ENCODE measurements at places on chromosomes 4 and X.

GRCh38 chr4:110208419-110208818, 10.0 kb upstream of the ELOVL6 start:
- no peak for DNase-seq

DNA sequence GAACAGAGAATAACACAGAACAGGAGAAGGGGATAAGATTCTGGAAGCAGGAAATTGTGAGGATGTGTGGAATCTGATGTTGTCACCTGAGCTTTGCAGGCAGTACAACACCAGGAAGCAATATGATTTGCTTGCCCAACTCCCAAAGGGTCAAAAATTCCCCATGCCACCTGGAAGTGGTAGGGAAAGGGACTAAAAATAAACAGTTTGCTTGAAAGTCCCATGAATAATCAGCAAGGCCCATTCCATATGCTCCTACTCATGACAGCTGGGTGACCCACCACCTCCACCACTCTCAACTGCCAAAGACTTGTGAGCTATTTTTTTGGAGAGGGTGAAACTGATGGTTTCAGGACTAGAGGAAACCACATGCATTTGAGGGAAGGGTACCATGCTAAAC, 168.4 kb downstream of the KCNIP4 start:
- no peak for DNase-seq

GRCh38 chr4:24497221-24497620, 87.1 kb downstream of the DHX15 start:
- no peak for DNase-seq

GRCh38 chr4:99998062-99998867, 48.2 kb upstream of the H2AZ1 start:
- peak; percentile 9 for DNase-seq

- no peak for DNase-seq
These were observed 772 bp upstream of the WNK3 start for GRCh38 chrX:54358424-54359211.

DNA sequence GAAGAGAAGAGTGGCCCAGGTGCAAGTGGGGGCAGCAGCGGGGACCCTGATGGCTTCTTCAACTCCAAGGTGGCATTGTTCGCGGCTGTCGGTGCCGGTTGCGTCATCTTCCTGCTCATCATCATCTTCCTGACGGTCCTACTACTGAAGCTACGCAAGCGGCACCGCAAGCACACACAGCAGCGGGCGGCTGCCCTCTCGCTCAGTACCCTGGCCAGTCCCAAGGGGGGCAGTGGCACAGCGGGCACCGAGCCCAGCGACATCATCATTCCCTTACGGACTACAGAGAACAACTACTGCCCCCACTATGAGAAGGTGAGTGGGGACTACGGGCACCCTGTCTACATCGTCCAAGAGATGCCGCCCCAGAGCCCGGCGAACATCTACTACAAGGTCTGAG, 11.4 kb downstream of the EFNB1 start:
- DNase-seq = no peak

DNA sequence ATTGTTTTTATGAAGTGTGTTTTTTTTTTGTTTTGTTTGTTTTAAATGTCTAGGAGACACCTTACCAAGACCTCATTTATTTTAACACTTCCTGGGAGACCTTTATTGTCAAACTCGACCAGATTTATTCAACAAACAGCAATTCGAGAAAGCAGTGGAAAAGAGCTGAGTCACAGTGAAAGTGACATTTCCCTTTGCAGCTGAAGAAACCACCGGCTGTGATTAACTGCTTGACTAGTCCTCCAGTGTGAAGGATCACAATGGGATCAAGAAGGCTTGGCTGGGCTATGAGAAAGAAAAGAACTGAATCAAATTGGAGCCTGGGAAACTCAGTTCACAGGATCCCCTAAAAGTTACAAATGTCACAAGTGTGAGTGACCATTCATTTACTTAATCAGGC, 11.9 kb upstream of the ADH7 start:
- no peak for DNase-seq
